Skeletal muscle tissue (tissue), 5 donors: ENCODE measurements at places on chromosomes 4 and X. TPM values are rescaled to one million over a fixed set of nuclear protein-coding genes. Genes with fewer than 3 reads are reported as not detected.

Gene IL2
- total RNA-seq: not detected

Gene SPON2
- 29.2 TPM for total RNA-seq

Gene NUDT10
- total RNA-seq: 1.0 TPM

Gene TMPRSS11F
- total RNA-seq: not detected

Gene DDX53
- not detected for total RNA-seq
